ENCODE measurements at places on chromosomes 13 and 19.

GRCh38 chr19:38122402-38123093, 101.5 kb downstream of the DPF1 start:
- DNase-seq, result no peak

DNA sequence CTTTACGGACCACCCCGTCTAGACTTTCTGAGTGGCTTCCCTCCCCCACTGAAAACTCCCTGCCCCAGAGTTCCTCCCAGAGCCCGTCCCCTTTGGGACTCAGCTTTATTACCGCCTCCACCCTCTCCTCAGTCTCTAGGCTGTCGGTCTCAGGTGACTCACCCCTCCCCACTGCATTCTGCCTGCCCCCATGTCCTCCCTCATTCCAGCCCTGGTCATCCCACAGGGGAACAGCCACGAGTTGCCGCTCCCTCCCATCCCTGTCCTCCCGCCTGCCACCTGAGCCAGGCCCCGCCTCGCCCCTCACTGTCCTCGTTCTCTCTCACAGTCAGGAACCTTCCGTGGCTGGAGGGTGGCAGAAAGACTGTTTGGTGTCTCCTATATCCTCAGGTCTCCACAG, 57.3 kb downstream of the SMARCA4 start:
- DNase-seq, result no peak

GRCh38 chr19:18223860-18224524, 2.2 kb downstream of the PDE4C start:
- no peak for DNase-seq

DNA sequence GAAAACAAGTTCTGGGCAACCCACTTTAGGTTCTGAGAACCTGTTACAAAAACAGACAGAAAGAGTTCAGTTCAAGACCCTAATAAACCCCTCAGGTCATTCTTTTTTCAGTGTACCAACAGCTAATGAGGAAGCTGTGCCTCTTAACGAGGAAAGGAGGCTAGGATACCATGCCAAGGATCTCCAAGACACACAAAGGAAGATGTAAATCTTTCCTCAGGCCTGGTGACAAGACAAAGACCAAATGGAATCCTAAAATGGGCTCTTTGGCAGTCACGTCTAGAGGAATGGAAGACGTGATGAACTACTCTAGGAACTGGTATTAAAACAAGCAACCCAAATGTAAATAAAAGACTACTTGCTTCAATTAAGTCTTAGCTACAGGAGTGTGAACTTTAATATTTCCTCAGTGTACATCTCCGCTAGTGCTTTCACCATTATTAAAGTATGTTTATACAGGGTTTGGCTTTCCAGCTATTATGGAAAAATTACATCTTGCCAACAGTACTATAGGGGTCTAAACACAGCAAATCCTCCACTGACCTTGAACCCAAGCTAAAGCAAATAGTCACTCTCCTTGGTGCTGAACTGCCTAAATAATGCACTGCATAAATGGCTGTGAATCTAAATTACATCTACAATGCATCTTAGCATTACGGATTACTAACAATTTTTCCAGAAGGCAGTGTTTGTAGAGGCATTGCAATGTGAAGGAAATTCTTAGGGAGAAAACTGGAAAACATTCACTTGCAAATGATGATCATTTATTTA, 42.3 kb downstream of the ENOX1 start:
- no peak for DNase-seq

- DNase-seq, result no peak
These were observed 2684.3 kb upstream of the PCDH20 start for GRCh38 chr13:64099994-64100393.

- DNase-seq, result no peak
These were observed 1.6 kb downstream of the URI1 start for GRCh38 chr19:29943615-29944014.

DNA sequence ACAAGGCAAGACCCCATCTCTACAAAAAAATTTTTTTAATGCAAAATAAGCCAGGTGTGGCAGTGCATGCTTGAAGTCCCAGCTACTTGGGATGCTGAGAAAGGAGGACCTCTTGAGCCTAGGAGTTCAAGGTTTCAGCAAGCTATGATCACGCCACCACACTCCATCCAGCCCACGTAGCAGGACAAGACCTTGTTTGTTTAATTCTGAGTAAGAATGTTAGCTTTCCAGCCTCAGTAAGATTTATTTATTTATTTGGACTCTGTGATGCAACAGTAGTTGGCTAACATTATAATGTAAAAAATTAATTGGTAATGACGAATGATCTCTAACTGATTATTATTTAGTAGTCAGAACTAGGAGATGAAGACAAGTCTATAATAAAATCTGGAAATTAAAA, 23.3 kb downstream of the N4BP2L2 start:
- DNase-seq, result no peak

DNA sequence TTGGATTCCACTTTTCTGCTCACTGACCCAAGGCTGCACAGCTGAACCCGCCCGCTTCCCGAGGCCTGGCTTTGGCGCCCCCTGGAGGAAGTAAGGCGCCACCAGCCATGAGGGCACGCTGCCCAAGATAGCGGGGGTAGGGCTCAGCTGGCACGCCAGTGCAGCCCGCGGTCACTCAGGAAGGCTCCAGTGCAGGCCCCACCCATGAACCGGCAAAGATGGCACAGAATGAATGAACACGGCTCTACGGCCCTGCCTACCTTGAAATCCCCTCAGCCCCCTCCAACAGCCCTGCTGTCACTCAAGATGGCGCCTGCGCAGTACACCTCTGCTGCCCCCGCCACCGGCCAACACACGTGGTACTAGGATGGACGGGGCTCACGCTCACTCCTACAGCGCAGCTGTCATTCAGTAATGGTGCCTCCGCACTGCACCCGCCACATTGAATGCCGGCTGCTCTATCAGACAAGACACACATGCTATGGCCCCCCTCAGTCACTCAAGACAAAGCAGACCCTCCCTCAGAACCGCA, 3.0 kb downstream of the PEG3 start:
- DNase-seq, result no peak

GRCh38 chr19:38734426-38735256, 9.6 kb downstream of the CAPN12 start:
- DNase-seq, result no peak

GRCh38 chr13:79481685-79482052, 714 bp downstream of the NDFIP2 start:
- peak; percentile 77 for DNase-seq

- no peak for DNase-seq
These were observed 8.8 kb upstream of the CPB2 start for GRCh38 chr13:46113596-46113995.

GRCh38 chr13:74129500-74130191, 4.6 kb downstream of the KLF12 start:
- DNase-seq, result no peak

DNA sequence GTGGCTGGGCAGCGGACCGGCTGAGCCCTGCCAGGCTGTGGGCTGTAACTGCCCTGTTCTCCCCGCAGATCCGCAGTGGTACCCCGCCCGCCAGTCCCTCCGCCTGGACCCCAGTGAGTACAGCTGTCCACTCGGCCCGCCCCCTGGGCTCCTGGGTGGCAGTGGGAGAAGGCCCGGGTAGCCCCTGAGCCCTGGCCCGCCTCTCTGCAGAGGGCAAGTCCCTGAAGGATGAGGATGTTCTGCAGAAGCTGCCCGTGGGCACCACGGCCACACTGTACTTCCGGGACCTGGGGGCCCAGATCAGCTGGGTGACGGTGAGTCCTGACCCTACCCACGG, 8.3 kb downstream of the NDUFB7 start:
- DNase-seq, result no peak

- no peak for DNase-seq
These were observed 290.4 kb downstream of the SLITRK6 start for GRCh38 chr13:85508683-85509329.

- DNase-seq, result no peak
These were observed 1.6 kb downstream of the GRIK5 start for GRCh38 chr19:42068361-42068755.

DNA sequence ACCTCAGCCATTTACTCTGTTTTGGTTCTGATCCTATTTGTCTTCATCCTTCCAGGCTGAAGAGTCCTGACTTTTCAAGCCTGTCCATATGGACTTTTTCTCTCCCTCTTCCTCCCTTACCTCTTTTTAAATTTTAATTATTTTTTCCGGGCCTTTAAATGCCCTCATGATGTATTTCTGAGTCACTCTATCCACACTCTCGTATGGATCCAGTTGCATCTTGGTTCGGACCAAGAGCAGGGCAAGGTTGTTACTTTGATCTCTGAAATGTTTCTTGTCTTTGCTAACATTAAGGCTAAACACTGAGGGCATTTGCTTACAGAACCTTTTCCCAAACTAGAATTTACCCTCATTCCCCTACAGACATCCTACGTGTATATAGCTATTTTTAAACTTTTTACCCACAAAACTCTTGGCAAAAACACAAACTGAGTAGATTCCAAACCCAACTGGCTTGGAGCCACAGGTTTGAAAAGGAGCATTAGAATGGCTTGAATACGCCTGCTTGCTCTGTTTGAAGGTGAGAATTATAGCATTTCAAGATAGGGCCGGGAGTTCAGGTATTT, 47.4 kb upstream of the SERPINE3 start:
- DNase-seq, result no peak

DNA sequence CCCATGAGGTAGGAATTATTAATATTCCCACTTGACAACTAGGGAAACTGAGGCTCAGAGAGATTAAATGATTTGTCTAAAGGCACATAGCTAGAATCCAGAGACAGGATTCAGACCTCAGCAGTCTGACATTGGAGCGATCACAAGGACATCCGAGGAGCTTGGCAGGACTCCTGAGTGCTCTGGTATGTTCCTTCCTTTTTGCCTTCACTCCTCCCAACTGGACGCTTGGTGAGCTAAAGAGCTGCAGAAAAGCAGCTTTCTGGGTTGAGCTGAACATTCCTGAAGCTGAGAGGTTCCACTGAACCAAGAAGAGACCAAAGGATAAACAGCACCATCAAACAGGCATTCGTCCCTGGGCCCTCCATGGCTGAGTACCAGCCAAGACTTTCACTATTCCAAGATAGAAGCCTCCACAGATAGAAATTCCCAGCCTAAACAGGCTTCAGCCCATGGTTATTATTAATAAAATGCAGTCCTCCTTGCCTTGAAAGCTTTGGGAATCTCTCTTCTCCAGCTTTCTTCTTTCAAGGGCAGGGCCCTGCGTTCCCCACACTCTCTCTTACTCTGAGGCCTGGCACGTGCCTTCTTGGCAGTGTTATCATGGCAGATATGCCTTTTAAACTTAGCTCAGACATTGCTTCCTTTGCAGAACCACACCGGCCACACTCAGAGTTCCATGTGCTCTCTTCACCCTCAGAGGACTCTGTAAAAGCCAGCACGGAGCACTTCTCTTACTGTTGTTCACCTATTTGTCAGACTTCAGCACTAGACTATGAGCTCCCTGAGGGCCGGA, 97.1 kb downstream of the CYSLTR2 start:
- DNase-seq, result no peak

DNA sequence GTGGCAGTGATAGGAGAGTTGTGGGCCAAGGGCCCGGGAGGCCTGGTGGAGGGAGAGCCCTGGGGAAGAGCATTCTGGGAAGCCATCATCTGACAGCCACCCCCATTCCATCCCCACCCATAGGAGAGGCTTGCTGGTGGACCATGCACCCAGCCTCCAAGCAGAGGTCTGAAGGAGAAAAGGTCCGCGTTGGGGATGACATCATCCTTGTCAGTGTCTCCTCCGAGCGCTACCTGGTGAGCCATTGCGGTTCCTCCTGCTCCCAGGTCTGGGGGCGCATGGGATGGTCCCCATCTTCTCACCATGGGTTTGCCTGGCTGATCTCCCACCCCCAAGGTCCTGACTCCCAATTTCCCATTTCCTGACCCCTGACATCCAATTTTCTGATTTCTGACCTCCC, 10.5 kb downstream of the RYR1 start:
- DNase-seq, result no peak

- no peak for DNase-seq
These were observed 12.3 kb downstream of the DPF1 start for GRCh38 chr19:38211766-38212165.

GRCh38 chr13:29817604-29818378, 32.6 kb downstream of the UBL3 start:
- no peak for DNase-seq

DNA sequence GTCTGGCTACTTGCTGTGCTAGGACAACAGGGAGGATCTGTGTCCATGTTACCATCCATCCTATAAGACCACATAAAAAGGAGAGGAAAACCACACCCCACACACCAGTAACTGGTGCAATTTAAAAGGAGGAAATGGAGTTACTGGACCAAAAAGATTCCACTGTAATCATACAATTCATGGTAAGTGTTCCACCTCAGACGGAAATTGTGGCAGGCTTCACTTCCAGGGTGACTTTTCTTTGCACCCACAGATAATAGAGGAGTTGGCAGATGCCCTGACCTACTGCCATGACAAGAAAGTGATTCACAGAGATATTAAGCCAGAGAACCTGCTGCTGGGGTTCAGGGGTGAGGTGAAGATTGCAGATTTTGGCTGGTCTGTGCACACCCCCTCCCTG, 2.4 kb downstream of the AURKC start:
- DNase-seq, result no peak

- no peak for DNase-seq
These were observed 201.2 kb downstream of the GGACT start for GRCh38 chr13:100387416-100387815.

GRCh38 chr13:39282400-39282972, 244.2 kb downstream of the NHLRC3 start:
- DNase-seq, result no peak

GRCh38 chr13:23541221-23541824, 28.9 kb upstream of the TNFRSF19 start:
- no peak for DNase-seq
